ENCODE measurements at places on chromosomes 2 and 18.

DNA sequence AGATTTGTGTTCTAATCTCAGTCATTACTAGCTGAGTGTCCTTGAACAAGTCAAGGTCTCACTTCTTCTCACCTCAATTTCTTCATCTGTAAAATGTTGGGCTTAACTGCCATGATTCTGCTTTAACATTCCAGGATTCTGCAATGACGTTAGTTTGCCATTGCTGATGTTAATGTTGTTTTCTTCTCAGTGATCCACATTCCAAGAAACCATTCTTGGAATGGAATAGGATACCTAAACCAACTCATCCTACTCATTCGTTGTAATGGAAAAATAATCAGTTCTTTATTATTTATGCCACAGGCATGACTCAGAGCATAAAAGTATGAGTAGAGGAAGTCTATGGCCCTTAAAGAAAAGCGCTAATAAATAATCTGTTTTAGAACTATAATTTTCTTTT lies 140.2 kb upstream of the ETAA1 start:
- no peak for DNase-seq

- DNase-seq: no peak
Measured at GRCh38 chr2:113965228-113965627, 75.3 kb downstream of the ACTR3 start.

DNA sequence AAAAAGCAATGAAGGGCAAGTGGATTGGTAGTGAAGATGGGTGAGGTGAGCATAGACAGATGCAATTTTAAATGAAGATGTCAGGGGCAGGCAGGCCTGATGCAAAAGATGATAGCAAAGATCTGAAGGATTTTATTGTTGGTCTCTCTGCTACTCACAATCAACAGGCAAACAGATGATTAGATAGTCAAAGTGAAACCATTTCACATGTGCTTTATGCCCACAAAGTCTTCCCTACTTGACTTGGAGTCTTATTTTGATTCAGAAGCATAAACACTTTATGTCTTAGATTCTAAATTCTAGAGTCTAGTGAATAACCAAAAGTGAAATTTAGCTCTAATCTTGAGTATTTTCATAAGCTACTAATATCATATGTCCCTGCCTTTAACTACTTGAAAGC lies 153.8 kb upstream of the HNRNPA3 start:
- DNase-seq: no peak

GRCh38 chr2:55148269-55148668 lies 83.8 kb downstream of the CLHC1 start:
- no peak for DNase-seq

GRCh38 chr2:136029149-136029548 lies 43.7 kb upstream of the DARS1 start:
- DNase-seq: no peak

- no peak for DNase-seq
Measured at GRCh38 chr2:53058526-53058925, 709.1 kb upstream of the CHAC2 start.

GRCh38 chr2:80496775-80497174 lies 192.2 kb upstream of the LRRTM1 start:
- DNase-seq: no peak

- DNase-seq: no peak
Measured at GRCh38 chr2:224893848-224894247, 148.4 kb downstream of the DOCK10 start.

GRCh38 chr2:201779901-201780673 lies 646 bp downstream of the ALS2 start:
- no peak for DNase-seq

DNA sequence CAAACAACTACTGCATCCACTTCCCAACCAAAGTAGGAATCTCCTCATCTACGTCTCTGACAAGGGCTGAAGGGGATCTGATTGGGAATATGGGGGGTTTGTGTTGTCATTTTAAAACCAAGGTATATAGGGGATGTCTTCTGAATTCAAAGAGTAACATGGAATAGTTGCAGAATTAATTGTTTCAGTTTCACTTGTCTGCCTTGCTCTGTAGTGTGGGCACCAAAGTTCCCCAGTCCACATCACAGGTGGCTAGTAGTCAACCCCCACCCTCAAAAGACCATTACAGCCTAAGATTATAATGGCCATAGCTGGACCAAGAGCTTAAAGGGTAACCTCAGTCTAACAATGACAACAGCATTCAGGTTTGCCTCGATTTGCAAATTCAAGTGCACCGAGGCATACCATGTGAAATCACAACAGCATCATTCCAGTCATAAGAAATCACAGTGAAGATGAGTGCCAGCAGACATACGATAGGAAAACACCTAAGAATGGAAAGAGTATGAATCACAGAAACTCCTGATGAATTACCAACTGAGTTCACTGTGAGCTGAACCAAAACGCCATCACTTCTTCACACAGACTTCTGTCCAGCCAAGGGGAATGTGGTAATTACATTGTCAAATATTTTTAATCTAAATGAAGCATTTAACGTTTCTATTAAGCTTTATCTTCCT lies 52.4 kb downstream of the MYO5B start:
- DNase-seq: no peak

- DNase-seq: no peak
Measured at GRCh38 chr18:61995618-61996017, 102.8 kb upstream of the RNF152 start.

DNA sequence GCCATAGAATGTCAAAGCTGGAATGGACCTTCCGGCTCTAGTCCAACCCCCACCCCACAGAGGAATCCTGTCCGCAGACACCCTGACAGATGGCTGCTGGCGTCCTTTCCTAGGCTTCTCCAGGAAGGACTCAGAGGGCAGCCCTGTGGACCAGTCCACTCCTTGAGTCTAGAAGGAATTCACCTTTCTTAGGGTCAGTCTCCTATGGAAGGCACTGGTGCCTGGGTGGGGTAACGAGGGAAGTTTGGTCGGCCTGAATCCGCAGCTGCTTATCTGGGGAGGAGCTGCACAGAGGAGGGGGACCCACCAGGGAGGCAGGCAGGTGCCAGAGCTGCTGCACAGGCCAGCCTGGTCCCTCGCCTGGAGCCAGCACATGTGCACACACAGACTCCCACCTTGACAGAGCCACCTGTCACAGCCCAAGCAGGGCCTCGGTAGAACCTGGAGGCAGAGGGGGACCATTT lies 2.5 kb downstream of the DNMT3A start:
- no peak for DNase-seq

DNA sequence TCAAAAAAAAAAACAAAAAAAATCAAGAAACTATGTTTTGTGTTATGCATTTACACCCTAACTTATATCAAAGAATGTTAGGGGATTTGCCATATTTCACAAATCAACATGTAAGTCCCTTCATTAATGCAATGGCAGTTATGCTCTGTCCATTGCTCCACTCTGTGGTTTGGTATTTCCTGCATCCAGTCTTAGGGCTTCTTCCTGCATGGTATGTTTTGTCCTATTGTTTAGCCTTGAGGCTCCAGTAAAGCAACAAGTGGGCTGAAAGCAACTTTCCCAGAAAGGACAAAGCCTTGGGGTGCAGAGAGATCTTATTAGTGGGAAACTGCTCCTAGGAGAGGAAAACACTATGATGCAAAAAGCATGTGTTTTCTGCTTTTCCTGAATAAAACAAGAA lies 474.1 kb downstream of the IRS1 start:
- DNase-seq: no peak

DNA sequence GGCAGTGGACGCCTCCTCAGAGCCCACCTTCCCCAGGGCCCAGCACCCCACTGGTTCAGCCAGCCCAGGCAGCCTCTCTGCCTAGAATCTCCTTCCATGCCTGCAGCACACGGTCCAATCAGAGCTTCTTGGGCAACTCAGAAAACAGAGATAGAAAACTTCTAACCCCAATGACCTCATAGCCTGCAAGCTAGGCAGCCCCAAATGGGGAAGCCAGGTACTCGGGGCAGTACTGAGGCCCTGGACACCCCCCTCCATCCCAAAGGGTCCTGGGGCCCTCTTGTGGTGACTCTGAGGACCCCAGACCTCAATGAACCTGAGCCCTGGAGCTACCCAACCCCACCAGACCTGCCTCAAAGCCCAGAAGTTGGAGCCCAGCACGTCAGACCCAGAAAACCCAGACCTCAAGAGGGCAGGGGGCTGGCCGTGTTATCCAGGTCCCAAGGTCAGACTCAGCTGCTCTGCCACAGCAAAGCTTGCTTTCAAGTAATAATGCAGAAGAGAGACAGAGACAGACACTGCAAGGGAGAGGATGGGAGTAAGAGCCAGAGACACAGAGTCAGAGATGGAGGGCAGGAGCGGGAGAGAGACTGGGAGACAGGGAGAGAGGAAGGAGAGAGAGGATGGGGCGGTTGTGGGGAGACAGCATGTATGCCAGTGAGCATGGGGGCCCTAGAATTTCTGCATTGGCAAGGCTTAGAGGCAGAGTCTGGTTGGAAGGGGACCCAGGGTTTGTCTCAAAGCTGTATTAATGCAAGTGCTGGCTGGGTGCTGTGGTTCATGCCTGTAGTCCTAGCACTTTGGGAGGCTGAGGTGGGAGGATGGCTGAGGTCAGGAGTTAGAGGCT lies 28.2 kb downstream of the SERTAD2 start:
- no peak for DNase-seq

GRCh38 chr2:236262238-236262637 lies 2.0 kb downstream of the ASB18 start:
- DNase-seq: no peak

DNA sequence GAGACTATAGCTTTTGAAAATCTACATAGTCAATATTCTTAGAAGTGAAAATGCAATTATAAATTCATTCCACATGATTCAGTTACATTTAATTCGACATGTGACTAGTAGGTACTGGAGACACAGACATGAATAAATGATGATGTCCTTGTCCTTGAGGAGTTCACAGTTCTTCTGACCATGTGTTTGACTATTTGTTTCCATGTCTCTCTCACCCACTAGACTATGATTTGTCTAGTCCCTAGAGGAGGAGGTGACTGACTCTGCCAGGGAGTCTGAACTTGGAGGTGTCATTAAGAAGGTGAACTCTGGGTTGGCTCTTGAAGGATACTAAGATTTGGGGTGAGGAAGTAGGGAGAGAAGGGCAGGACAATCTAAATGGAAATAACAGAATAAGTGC lies 20.7 kb upstream of the UGP2 start:
- DNase-seq: no peak

GRCh38 chr18:56402872-56403516 lies 235.4 kb downstream of the TXNL1 start:
- DNase-seq: no peak

- DNase-seq: no peak
Measured at GRCh38 chr2:158714420-158714819, 80.7 kb upstream of the DAPL1 start.

DNA sequence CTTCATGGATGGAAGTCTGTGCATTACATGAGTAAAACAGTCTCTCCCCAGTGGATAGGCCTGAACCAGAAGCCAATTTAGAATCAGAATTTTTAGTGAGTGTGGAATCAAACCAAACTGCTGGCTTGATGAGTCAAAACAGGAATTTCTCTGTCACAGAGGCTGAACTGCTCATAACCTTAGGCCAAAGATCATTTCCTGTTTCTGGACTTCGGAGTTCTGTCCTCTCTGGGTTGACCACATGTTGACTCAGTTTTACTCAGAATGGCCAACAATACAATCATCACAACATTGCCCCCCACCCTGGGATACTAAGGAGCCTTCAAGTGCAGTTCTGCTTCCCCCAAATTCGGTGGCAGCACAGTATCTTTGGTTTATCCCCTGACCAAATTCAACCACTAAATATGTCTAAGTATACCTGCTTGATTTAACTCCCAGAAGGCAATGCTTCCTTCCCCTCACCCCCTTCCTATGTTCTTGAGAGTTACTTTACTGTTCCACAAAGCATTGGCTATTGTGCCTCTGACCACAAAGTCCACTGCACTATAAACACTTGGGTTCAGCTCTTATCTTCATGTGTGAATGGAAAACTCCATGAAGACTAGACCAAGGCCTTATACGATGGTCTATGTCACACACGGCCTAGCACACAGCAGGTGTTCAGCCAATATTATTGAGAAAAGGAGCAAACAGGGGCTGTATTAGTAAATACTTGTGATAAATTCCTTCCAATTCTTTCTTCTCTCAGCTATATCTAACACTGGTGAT lies 67.8 kb downstream of the NXPH2 start:
- no peak for DNase-seq

GRCh38 chr18:35512761-35513160 lies 15.0 kb upstream of the INO80C start:
- DNase-seq: no peak

DNA sequence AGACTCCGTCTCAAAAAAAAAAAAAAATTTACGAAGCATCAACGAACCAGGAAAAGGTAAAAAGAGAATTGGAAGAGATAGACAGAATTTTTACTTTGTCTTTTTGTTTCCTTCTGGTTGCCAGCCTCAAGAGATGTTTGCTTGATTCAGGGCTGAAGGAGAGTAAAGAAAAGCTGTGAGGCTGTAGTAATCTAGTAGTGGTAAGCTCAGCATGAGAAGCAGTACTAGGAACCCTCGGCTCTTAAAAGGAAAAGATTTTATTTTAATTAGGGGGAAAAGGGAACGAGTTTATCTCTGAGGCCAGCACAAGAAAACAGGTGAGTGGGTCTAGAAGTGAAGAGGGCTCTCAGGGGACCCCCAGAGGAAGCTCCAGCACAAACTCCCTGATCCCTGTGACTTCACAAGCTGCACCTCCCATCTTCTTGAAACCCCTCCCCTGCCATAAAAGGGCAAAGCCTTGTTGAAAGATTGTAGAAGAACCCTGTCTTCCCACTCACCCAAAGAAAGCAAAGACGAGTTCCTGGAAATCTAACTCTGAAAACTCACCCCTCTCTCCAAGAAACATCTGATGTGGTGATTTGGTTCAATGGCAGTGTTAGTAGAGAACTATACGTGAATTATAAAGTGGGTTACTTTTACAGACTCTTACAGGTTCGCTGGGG lies 8.6 kb downstream of the RBMS1 start:
- DNase-seq: no peak

DNA sequence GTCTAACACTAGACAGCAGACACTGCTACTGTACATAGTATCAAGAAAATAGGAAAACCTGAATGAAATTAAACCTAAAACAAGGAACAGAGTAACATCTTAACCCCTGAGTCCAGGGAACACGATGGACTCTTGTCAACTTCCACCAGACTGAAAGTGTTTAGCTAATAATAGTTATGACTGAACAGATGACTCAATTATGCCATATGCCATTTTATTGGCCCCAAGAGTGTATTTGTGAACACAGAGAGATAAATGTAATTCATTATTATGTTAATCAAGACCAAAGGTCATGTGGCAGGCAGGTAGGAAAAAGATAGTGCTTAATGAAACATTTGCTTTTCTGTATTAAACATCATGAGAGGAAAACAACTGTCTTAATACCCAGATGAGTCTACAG lies 58.0 kb downstream of the NYAP2 start:
- DNase-seq: no peak

GRCh38 chr2:230324503-230324902 lies 2.5 kb upstream of the SP140L start:
- DNase-seq: no peak

DNA sequence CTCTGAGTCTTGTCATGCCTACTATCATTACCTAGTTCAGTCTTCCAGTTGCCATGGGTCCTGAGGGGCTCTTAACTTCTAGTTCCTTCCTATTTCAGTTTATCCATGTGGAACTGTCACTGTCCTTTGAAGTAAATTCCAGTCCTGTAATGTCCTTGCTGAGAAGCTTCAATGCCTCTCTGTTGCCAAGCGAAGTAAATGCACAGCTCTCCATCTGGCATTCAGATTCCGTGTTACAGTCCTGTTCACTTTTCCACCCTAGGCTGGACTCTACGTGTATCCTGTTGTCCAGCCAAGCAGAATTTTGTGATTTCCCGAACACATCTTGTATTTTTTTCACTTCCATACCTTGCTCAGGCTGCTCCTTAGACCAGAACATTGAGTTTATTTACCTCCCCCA lies 245.3 kb downstream of the BABAM2 start:
- DNase-seq: no peak

- DNase-seq: no peak
Measured at GRCh38 chr2:234823877-234824376, 127.9 kb upstream of the SH3BP4 start.

GRCh38 chr2:112772322-112772721 lies 7.9 kb upstream of the CKAP2L start:
- no peak for DNase-seq

Measured in activated CD4-positive, alpha-beta T cell treated with anti-CD3 and anti-CD28 coated beads for 24 hours (primary cell).